ENCODE measurements at places on chromosomes 3 and 15. TPM values are rescaled to one million over a fixed set of nuclear protein-coding genes. Genes with fewer than 3 reads are reported as not detected.

Gene ANKRD63
- total RNA-seq, result not detected

Gene SLC22A13
- 0.99 TPM for total RNA-seq

Gene CKMT1A
- not detected for total RNA-seq

Gene RTP3
- not detected for total RNA-seq

Gene CASR
- not detected for total RNA-seq

Gene WDR82
- 44.5 TPM for total RNA-seq

Gene ATG3
- 52.6 TPM for total RNA-seq

Gene ZNF385D
- 81.3 TPM for total RNA-seq

Gene EXOSC7
- total RNA-seq, result 43.3 TPM

Gene C3orf85
- not detected for total RNA-seq

Gene C2CD4B
- total RNA-seq, result 8.0 TPM

Gene SATB1
- 48.7 TPM for total RNA-seq

Gene AMIGO3
- total RNA-seq, result 5.8 TPM

Gene C15orf62
- not detected for total RNA-seq

Gene CMTM7
- 21.5 TPM for total RNA-seq

Gene KNL1
- 11.4 TPM for total RNA-seq

Gene MINDY4B
- total RNA-seq, result not detected

Gene PCSK6
- total RNA-seq, result 8.8 TPM

Gene EPB42
- not detected for total RNA-seq

Gene CXCR6
- total RNA-seq, result 4.9 TPM

Gene PLCL2
- 17.1 TPM for total RNA-seq

Gene SCAANT1
- total RNA-seq, result not detected

Gene GREM1
- total RNA-seq, result 0.95 TPM

Gene ITIH1
- not detected for total RNA-seq

Gene CAMKV
- not detected for total RNA-seq

Gene POLQ
- total RNA-seq, result 0.68 TPM

Gene PLXND1
- 207 TPM for total RNA-seq

Gene PAK6
- total RNA-seq, result 0.68 TPM

Gene IGSF11
- total RNA-seq, result 0.71 TPM

Gene GUCA1C
- total RNA-seq, result not detected

Gene SUCNR1
- total RNA-seq, result 10.7 TPM

Gene TIGIT
- total RNA-seq, result 0.14 TPM

Gene GOLGA8H
- total RNA-seq, result 1.3 TPM

Gene PPM1L
- total RNA-seq, result 13.3 TPM

Gene ACAN
- 147 TPM for total RNA-seq

Gene LRRC3B
- total RNA-seq, result not detected

Gene CCNL1
- total RNA-seq, result 387 TPM

Gene TTC21A
- 14.9 TPM for total RNA-seq

Gene CEP19
- total RNA-seq, result 0.42 TPM

Gene PGBD4
- total RNA-seq, result 1.2 TPM

Gene ILDR1
- total RNA-seq, result not detected

Gene GOLGA8G
- total RNA-seq, result not detected

Gene LTK
- 0.81 TPM for total RNA-seq

Gene ROPN1
- total RNA-seq, result not detected

Gene CCDC39
- not detected for total RNA-seq

Gene CACNA1D
- 1.5 TPM for total RNA-seq

Gene KBTBD13
- 0.63 TPM for total RNA-seq

Gene CPLX3
- total RNA-seq, result not detected

Gene OR4M2
- not detected for total RNA-seq

Gene CCR3
- not detected for total RNA-seq

Gene ALDH1A2
- total RNA-seq, result 4.3 TPM
